Activated CD8-positive, alpha-beta T cell treated with anti-CD3 and anti-CD28 coated beads, Interleukin-2, amount 10 ng/mL, durations not matched to agents 7 days and 5 days (primary cell): ENCODE measurements at places on chromosomes 1 and 21. TPM values are rescaled to one million over a fixed set of nuclear protein-coding genes. Genes with fewer than 3 reads are reported as not detected.

GRCh38 chr1:79079770-79080169 is 73.2 kb upstream of the ADGRL4 start:
- DNase-seq = no peak

GRCh38 chr1:171668372-171668771 is 15.9 kb upstream of the MYOC start:
- DNase-seq = no peak

DNA sequence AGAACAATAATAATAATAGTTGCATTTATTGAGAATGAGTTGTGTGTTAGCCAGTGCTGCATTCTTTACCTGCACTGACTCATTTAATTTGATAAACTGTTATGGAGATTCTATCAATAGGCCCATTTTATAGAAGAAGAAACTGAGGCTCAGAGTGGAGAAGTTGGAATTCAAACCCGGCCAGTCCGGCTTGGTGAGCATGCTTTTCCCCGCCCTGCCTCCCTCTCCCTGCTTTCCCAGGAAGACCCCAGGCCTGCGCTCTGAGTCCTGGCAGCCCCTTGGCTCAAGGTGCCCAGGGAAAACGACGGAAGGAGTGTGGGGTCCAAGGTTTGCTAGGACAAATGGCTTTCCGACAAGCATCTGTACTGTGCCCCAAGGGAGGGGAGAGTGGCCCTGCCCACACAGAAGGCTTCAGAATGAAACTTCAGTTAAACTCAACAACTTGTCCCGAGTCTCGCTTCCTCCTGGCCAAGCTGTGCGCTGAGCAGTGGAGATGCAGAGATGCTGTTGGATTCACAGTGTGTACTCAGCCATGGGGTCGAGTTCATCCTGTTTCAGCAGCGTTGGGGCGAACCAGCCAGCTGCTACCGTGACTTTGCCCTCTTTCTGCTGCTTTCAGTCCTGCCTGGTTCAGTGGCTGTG is 23.3 kb upstream of the PADI6 start:
- DNase-seq = no peak

The EEIG2 gene
- 18.9 TPM for total RNA-seq

The TENT5C gene
- 20.7 TPM for total RNA-seq

The SYT6 gene
- total RNA-seq = not detected

The SPATA45 gene
- not detected for total RNA-seq

The SYT11 gene
- 11.9 TPM for total RNA-seq
